ENCODE measurements at places on chromosomes 1 and 21.

DNA sequence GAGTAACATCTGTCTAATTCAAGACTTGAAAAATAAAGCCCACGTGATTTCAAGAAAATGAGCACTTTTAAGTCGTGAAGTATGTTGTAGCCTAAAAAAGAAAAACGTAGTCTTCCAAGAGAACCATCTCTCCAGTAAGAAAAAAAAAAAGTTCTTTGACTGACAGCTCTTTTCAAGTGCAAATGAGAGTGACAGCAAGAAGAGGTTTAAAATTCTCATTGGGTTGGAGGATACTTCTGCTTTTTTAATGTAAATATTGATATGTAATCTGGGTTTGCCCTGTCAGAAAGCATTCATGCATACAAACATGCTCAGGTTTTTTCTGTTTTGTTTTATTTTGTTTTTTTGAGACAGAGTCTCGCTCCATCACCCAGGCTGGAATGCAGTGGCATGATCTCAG, 32.3 kb upstream of the PRDM2 start:
- DNase-seq = no peak

DNA sequence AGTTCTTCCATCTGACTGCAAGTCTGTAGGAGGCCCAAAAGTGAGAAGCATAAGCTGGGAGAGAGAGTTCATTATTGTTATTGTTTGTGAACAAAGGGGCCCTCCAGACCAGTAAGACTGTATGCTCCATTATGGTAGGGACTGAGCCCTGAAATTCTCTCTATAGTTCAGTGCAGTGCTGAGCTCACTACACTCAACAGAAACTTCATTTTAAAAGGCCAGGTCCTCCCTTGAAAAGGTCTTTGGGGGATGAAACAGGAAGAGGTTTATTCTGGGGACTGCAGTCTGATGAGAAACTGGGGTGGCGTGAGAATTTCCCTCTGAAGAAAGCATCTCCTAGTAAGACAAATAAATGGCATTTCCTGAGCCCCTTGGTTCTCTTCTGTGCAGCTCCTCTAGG, 5.5 kb upstream of the GATAD2B start:
- DNase-seq = no peak

- no peak for DNase-seq
These were observed 22.2 kb upstream of the MYOC start for GRCh38 chr1:171674431-171675405.

- no peak for DNase-seq
These were observed 35.1 kb downstream of the AK5 start for GRCh38 chr1:77316966-77317365.

Measured in stimulated activated CD4-positive, alpha-beta T cell treated with anti-CD3 and anti-CD28 coated beads, Interleukin-4, amount 100 ng/mL, for 24 hours (primary cell).